Left renal cortex interstitium (tissue), 4 donors: ENCODE measurements at places on chromosomes 6 and 20. TPM values are rescaled to one million over a fixed set of nuclear protein-coding genes. Genes with fewer than 3 reads are reported as not detected.

The SULF2 gene
- polyA plus RNA-seq: 77.9 TPM

The DDRGK1 gene
- polyA plus RNA-seq: 48.0 TPM

- DNase-seq: no peak
Measured at GRCh38 chr6:47701363-47701762, 3.0 kb downstream of the ADGRF4 start.

DNA sequence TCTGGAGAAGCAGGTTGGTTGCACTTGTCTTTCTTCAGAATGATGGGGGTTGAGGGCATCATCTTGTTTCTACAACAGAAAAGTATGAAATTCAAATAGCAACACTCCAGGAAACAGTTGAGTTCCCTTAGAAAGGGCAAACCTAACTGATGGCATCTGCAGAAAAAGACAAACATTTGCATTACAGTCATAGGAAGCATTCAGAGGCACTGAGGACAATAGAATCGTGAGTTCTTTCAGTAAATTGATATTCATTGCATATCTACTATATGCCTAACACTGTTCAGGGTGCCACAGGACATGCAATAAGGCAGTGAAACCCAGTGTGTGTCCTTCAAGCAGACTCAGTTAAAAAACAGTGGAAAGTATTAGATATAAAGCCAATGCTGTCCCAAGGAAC, 41.1 kb upstream of the OPN5 start:
- DNase-seq: no peak

GRCh38 chr6:90399970-90400369, 103.3 kb upstream of the BACH2 start:
- DNase-seq: no peak

- no peak for DNase-seq
Measured at GRCh38 chr6:68046756-68047155, 588.3 kb upstream of the ADGRB3 start.
